ENCODE measurements at places on chromosomes 6 and 20. TPM values are rescaled to one million over a fixed set of nuclear protein-coding genes. Genes with fewer than 3 reads are reported as not detected.

NDUFAF4 gene
- 40.1 TPM for total RNA-seq

SLC52A3 gene
- total RNA-seq = not detected

VSTM2L gene
- total RNA-seq = 39.6 TPM

- DNase-seq = no peak
Measured at GRCh38 chr6:42979523-42980177, 669 bp upstream of the PEX6 start.

GRCh38 chr6:33207552-33208090 is 679 bp upstream of the RING1 start:
- DNase-seq = no peak

GRCh38 chr6:153624528-153624927 is 414.5 kb upstream of the OPRM1 start:
- no peak for DNase-seq

DNA sequence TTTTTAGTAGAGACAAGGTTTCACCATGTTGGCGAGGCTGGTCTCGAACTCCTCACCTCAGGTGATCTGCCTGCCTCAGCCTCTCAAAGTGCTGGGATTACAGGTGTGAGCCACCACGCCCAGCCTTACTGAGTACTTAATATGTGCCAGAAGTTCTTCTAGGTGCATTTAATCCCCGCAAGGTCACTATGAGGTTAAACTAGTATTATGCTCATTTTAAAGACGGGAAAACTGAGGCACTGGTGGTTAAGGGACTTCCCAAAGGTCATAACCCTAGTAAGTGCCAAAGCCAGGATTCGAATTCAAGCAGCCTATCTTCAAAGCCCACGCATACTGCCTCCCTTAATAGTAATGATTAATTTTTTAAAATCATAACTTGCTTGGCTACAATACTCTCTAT is 674 bp upstream of the CCM2L start:
- DNase-seq = no peak

OCSTAMP gene
- total RNA-seq = not detected

OXT gene
- not detected for total RNA-seq

ALDH5A1 gene
- 12.2 TPM for total RNA-seq

NRN1 gene
- 17.9 TPM for total RNA-seq

RIMS1 gene
- 456 TPM for total RNA-seq

PAX1 gene
- under 0.01 TPM for total RNA-seq

DNA sequence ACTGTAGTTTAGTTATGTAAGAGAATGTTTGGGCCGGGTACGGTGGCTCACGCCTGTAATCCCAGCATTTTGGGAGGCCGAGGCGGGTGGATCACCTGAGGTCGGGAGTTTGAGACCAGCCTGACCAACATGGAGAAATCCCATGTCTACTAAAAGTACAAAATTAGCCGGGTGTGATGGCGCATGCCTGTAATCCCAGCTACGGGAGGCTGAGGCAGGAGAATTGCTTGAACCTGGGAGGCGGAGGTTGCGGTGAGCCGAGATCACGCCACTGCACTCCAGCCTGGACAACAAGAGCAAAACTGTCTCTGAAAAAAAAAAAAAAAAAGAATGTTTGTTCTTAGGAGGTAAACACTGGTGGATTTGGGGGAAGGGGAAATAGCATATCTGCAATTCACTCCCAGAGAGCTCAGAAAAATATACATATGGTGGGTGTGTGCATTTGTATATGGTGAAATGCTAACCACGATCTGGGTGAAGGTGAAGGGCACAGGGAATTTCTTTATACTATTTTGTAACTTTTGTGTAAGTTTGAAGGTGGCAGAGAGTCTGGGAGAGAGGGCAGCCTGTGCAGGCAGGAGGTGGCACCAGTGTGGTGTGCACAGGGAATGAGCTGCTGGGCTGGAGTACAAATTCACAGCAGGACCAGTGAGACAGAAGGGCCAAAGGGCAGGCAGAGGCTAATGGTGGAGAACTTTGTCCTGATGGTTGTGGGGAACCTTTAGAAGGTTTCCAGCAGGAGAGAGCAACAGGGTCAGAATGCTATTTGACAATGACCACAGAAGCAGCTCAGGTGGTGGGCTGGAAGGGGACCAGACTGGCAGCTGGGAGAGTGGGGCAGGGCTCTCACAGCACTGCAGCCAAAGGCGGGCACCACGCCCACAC is 42.4 kb downstream of the SSR1 start:
- DNase-seq = no peak

B3GALT4 gene
- total RNA-seq = 12.5 TPM

GRCh38 chr6:13431861-13432465 is 55.4 kb downstream of the GFOD1 start:
- no peak for DNase-seq

GRCh38 chr6:74689601-74690000 is 516.3 kb downstream of the COL12A1 start:
- DNase-seq = no peak

- DNase-seq = no peak
Measured at GRCh38 chr6:151325075-151326050, 66.0 kb downstream of the ZBTB2 start.

AK9 gene
- 62.2 TPM for total RNA-seq

PRL gene
- total RNA-seq = not detected

GRCh38 chr6:87628424-87628823 is 38.5 kb downstream of the ORC3 start:
- DNase-seq = no peak

- DNase-seq = no peak
Measured at GRCh38 chr20:18718129-18718528, 95.5 kb upstream of the SCP2D1 start.

All from occipital lobe (tissue), 3 donors.